ENCODE measurements at places on chromosomes 11 and 22.

DNA sequence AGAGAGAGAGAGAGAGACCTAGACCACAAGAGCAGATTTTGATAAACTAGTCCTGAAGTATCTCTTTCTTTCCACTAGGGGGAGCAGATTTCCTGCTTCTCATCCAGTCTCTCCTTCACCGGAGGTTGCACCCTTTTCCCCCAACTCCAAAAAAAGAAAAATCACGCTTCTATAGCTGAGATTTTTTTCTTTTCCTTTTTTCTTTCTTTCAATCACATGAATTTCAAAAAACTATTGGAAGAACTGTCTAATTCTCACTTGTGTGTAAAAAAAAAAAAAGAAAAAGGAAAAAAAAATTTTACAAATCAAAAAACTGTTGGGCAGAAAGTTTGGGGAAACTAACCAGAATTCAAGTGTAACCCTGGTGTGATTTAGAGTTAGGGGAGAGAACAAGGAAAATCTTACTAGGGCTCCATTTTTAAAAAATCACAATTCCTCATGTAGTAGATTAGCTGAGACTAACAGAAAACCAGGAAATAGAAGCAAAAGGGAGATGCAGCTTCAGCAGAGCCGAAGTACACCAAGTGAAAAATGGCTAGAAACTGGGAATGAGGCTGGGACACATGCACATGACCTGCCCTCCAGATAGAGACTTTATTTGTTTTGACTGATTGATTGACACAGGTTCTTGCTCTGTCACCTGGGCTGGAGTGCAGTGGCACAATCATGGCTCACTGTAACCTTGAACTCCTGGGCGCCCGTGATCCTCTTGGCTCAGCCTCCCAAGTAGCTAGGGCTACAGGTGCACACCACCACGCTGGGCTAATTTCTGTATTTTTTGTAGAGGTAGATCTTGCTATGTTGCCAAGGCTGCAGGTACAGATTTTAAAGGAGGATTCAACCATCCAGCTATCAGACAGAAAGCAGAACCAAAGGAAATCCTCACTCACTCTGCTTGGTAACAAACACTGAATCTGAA is 27.1 kb downstream of the SDHD start:
- peak; percentile 93 for DNase-seq

- DNase-seq = peak; percentile 24
Observed at GRCh38 chr11:70183483-70184176, 19.5 kb upstream of the FADD start.

GRCh38 chr11:61076506-61077304 is 25.6 kb upstream of the CD5 start:
- DNase-seq = no peak

DNA sequence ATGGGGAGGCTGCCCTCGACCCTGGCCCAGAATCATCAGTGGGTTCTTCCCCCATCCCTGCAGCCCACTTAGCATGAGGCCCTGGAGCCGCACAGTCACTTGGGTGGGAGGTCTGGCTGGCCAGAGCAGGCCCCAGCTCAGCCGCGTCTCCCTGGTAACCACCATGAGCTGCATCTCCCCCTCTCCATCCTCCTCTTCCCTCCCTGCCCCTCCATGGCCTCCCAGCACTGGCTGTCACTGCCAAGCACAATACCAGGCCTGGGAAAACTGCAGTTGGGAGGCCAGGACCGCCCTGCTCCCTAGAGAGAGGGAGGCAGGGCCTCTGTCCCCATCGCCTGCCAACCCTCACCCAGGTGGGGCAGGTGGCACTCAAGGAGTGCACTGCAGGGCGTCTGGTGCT is 8.0 kb downstream of the CSDC2 start:
- no peak for DNase-seq

GRCh38 chr11:72975778-72976521 is 161.7 kb downstream of the ATG16L2 start:
- no peak for DNase-seq

DNA sequence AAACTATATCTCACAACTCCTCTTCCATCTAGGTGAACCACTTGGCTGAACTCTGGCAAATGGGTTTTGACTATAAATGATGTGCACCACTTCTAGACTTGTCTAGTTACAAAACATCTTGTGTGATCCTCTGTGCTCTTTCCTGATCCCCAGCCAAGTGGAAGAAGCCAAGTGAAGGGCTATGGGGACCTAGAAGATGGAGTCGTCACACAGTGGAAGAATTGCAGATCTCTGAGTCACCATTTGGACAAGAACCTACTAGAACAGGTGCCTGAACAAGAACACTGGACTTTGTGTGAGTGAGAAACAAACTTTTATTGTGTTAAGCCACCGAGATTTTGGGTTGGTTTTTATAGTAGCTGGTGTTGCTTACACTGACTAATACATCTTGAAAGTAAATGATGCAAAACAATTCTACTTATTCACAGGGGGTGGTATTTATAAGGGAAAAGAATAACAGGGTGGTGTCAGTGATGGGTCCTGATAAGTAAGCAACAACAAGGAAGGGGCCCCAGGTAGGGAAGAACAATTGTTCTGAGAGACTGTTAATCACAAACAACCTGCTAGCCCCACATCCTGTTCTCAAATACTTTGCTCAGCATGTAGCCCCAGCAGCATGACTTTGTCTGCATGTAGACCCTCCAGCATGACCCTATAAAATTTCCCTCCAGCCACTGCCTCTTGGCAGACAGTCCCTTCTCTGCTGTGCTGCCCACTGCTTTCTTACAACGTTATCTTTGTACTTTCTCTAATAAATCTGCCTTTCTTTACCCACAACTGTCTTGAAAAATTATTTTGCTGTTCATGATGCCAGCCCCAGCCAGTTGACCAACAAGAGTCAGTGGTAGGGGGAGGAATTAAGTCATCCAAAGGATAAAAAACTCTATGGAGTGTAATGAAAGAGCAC is 280.7 kb upstream of the PLET1 start:
- no peak for DNase-seq
